Ecto neural progenitor cell (in vitro differentiated cells): ENCODE measurements at places on chromosomes 1 and 21.

DNA sequence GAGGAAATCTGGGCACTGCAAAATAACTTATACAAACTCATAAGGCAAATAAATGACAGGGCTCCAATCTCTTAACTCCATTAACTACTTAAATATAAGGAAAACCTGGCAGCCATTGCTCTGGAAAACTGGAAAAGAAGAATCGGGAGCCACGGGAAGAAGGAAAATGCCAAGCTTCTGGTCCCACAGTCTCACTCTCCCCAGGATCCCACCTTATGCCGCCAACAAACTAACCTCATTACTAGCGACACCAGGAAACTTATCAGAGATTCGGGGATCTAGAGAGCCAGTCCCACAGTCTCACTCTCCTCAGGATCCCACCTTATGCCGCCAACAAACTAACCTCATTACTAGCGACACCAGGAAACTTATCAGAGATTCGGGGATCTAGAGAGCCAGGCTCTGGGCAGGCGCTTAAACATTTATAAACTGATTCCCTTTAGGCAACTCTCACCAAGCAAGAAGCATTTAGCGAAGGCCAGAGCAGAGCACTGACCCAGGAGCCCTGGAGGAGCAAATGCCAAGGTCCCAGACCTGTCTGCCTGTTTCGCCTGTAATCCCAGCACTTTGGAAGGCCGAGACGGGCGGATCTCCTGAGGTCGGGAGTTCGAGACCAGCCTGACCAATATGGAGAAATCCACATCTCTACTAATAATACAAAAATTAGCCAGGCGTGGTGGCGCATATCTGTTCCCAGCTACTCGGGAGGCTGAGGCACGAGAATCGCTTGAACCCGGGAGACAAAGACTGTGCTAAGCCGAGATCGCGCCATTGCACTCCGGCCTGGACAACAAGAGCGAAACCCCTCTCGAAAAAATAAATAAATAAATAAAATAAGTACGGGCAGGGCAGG is 720 bp downstream of the PSMB2 start:
- DNase-seq = peak; percentile 46

GRCh38 chr1:172515927-172516326 is 17.0 kb upstream of the SUCO start:
- no peak for DNase-seq

GRCh38 chr21:37251294-37251634 is 15.9 kb downstream of the VPS26C start:
- DNase-seq = no peak

GRCh38 chr1:11045428-11046269 is 1.4 kb downstream of the MASP2 start:
- peak; percentile 69 for DNase-seq

GRCh38 chr1:155759966-155760630 is 71.2 kb downstream of the DAP3 start:
- DNase-seq = no peak

DNA sequence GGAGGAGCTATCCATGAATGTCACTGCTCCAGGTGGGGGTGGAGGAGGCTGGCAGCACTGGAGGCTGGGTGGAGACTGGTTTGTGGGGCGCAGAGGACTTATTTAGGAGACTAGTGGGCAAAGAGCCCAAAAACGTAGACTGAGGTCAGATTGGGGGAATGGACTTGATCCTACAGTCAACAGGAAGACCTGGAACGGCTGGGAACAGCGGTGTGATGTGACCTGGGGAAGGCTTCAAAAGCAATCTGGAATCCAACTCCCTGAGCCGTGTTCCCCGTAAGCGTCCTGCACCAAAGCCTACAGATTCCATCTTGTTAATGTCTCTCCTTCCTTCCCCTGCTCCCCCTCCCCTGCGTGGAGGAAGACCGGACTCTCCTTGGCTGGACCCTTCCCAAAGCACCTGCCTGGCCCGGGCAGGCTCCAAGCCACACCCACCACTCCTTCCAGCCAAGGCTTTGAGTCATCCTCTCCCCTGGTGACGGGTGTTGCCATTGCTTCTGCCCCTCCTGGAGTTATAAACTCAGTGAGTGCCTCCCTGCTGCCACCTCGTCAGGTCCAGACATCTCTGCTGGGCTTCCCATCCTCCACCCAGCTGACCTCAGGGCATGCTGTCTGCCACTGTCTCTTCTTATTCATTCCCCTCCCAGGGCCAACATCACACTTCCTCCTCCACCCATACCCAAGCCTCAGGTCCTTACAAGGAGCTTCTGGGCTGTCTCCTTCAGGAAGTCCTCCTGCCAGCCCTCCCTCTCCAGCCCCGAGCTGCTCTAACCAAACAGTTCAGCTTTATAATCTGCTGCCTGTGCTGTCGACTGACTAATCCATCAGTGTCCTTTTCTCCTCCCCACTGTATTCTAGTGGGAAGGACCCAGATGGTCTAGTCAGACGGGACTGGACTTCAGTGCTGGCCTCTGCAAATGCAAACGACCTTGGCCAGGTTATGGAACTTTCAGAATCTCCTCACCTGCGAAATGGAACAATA is 1.6 kb upstream of the CLSTN1 start:
- DNase-seq = peak; percentile 57

- no peak for DNase-seq
These were observed 1.9 kb upstream of the GPR153 start for GRCh38 chr1:6262555-6263420.

GRCh38 chr1:221816899-221817298 is 75.0 kb upstream of the DUSP10 start:
- DNase-seq = no peak

DNA sequence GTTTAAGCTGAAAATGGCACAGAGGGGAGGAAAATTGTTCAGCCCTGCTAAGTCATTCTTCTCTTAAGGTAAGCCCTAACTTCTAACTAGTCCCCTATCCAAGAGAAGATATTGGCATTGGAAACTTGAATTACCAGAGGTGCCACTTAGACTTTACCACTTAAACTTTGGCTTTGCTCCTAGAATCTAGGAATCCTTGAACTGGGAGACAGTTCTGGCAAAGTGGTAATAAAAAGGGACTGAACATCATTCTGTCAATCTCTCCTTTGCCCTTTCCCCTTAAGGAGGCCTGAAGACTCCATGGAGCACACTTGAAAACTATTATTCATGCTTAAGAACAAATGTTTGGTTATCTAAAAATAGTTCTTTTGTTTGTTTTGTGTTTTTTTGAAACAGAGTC is 8.4 kb downstream of the ATP1A4 start:
- no peak for DNase-seq

GRCh38 chr21:39125752-39126485 is 57.3 kb downstream of the PSMG1 start:
- DNase-seq = peak; percentile 66

- DNase-seq = no peak
These were observed 242.3 kb downstream of the KCNJ6 start for GRCh38 chr21:37673801-37674575.
